ENCODE measurements at places on chromosomes 3 and 15. TPM values are rescaled to one million over a fixed set of nuclear protein-coding genes. Genes with fewer than 3 reads are reported as not detected.

PLSCR4 gene
- polyA plus RNA-seq = 18.2 TPM

SCN10A gene
- not detected for polyA plus RNA-seq

AADACL2 gene
- not detected for polyA plus RNA-seq

ST8SIA2 gene
- polyA plus RNA-seq = 3.9 TPM

CAND2 gene
- polyA plus RNA-seq = 10.2 TPM

JMJD7 gene
- polyA plus RNA-seq = 15.3 TPM

TBC1D23 gene
- 31.6 TPM for polyA plus RNA-seq

PPP1R14D gene
- 0.50 TPM for polyA plus RNA-seq

CYFIP1 gene
- 102 TPM for polyA plus RNA-seq

PLSCR5 gene
- polyA plus RNA-seq = not detected

ADAMTSL3 gene
- 2.4 TPM for polyA plus RNA-seq

CCDC14 gene
- polyA plus RNA-seq = 138 TPM

LTK gene
- polyA plus RNA-seq = 2.0 TPM

SLC24A5 gene
- polyA plus RNA-seq = 0.64 TPM

EPHA3 gene
- 3.8 TPM for polyA plus RNA-seq

NEDD4 gene
- polyA plus RNA-seq = 13.1 TPM

SEMA6D gene
- 37.1 TPM for polyA plus RNA-seq

TNFSF10 gene
- polyA plus RNA-seq = 22.1 TPM

TM2D3 gene
- 57.6 TPM for polyA plus RNA-seq

TM4SF4 gene
- 2.1 TPM for polyA plus RNA-seq

GOLGA6L10 gene
- polyA plus RNA-seq = 0.57 TPM

MYO5A gene
- 7.3 TPM for polyA plus RNA-seq

TMEM207 gene
- polyA plus RNA-seq = 17.8 TPM

All from renal pelvis (tissue), 12 donors.